ENCODE measurements at places on chromosomes 5 and 9.

GRCh38 chr9:86838519-86839497 is 108.5 kb downstream of the GAS1 start:
- DNase-seq, result no peak

DNA sequence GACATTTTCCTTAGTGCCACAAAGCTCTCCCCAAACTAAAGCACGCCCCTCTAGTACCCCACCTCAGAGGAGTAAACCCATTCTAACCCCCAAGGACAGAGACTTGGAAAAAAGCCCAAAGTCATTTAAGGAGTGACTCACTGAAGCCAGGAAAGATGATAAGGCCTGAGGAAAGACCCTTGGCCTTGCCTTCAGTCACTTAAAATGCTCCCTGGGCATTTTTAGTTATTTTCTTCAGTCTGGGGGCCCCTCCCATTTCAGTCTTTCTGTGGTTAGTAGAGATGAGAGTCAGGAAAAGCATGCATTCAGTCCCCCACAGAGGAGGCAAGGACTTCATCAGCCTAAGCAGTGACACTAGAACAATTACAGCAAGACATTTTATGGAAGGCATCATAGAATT is 13.7 kb upstream of the TLX3 start:
- no peak for DNase-seq

DNA sequence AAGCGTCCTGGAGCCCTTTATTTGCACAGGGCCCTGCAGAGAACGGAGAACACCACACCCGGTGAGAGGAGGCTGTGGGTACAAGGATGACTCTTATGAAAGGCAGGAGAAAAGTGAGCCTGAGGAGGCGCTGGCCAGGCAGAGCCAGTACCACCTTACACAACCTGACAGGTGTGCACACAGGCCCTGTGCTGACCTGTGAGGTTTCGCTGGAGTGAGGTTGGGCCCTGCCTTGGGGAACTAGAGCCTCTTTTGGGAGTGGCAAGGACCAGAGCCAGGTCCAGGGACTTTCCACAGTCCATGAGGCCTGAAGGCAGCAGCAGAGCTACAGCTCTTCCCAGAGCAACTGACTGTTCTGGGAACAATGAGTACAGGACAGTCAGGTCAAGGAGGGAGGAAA is 3.1 kb downstream of the SRD5A1 start:
- DNase-seq, result no peak

DNA sequence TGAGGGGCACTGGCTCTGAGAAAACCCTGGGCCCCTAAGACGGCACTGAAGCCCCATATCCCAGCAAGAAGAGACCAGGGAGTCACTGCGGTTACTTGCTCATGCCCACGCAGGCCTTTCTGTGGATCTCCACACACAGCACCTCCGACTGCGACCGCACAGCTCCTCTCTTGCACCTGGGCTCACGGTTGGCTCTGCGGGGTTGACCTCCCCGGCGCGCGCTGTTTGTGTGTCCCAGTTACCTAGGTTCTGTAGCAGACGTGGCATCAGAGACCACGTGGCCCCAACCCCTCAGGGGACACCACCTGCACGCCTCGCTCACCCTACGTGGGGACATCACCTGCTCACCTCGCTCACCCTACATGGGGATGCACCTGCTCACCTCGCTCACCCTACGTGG is 12.7 kb downstream of the LPCAT1 start:
- no peak for DNase-seq

DNA sequence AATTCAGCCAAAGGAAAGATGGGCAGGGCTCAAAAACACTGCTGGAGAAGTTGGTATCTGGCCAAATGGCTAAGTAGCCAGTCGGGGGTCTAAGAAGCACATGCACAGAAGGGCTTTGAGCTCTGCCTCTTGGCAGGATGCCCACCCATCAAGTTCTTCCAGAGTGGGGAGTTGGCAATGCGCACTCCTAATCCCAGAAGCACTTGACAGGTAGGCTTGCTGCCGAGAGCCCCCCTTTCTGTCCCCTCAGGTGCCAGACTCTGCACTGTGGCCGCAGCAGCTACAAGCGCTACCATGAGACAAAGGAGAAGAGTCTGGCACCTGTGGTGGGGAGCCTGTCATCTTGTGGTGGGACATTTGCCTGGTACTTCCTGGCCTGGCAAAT is 252.9 kb upstream of the SLC24A2 start:
- no peak for DNase-seq
